ENCODE measurements at places on chromosomes 4 and X. TPM values are rescaled to one million over a fixed set of nuclear protein-coding genes. Genes with fewer than 3 reads are reported as not detected.
A peak's percentile ranks its signal among the peaks of the same experiment; 100 is the strongest.

- no peak for DNase-seq
Measured at GRCh38 chr4:4871242-4871572, 11.7 kb downstream of the MSX1 start.

DNA sequence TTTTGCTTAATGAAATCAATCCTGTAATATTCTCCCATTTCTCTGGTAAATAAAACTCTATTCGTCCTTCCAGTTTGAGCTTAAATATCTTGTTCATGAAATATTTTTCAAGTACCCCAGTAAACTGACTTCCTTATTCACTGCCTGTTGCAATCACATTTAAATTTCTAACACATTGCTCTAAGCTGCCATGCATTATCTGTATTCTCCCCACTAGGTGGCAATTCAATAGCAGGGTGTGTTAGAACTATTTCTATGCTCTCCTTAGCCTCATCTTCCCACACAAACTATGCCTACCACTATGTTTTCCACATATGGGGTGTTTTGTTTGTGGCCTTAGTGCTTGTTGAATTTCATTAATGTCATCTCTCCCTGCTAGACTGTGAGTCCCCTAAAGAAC lies 377.1 kb upstream of the HS3ST1 start:
- no peak for DNase-seq

DNA sequence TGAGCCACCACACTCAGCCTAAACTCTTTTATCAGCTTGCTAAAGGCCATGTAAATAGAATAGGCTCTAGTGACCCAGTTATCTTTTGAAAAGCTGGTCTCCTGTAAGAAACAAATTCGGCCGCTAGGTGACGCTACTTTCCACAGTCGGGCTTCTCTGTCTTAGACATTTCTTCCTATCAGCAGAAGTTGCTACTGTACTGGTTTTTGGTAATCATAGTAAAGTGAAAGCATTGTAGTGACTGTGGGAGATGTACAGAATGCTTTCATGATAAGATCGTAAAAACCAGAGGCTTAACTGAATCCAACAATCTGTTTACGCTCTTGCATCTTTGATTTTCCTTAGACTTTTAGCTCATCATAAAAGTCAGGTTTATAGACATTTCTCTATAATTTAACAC lies 82.6 kb downstream of the GK start:
- peak; percentile 88 for DNase-seq

GRCh38 chr4:15779306-15779705 lies 1.2 kb downstream of the CD38 start:
- DNase-seq = peak; percentile 16

- DNase-seq = peak; percentile 26
Measured at GRCh38 chr4:152436384-152436783, 99.5 kb downstream of the FBXW7 start.

- peak; percentile 5 for DNase-seq
Measured at GRCh38 chr4:107183155-107183774, 147.2 kb upstream of the DKK2 start.

DNA sequence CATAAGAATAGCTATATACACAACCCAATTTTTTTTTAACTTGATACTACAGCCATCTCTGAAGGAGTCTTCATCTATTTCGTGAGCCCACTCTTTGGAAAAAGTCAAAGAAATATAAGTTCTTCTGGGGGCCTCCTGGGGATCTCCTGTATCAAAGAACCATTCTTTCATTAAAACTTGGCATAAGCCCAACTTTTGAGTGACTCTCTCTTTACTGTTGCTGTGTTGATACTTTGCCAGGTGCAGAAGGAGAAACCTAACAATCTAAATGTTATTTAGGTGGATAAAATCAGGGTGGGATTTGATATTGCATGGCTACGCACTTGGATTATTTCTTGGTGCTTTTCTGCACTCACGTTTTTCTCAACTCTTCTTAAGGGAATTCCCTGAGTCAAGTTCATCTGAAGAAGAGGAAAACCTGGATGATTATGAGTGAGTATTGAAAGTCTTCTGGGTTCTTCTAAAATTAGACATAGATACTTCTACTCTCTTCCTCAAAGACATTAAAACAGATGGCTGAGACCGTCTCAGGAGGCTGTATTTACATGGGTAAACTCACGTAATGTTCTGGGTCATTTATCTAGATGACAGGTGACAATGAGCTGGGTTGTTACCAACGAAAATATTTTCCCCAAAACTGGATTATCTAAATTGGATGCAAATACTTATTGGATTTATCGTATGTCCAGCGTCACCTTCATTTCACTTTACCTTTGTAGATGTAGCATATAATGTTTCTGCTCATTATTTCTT lies 25.2 kb downstream of the BMX start:
- no peak for DNase-seq

Gene GJB1
- total RNA-seq = not detected

Data from activated CD8-positive, alpha-beta T cell treated with anti-CD3 and anti-CD28 coated beads for 36 hours (primary cell).